ENCODE measurements at places on chromosomes 3 and 15.
A peak's percentile ranks its signal among the peaks of the same experiment; 100 is the strongest.

DNA sequence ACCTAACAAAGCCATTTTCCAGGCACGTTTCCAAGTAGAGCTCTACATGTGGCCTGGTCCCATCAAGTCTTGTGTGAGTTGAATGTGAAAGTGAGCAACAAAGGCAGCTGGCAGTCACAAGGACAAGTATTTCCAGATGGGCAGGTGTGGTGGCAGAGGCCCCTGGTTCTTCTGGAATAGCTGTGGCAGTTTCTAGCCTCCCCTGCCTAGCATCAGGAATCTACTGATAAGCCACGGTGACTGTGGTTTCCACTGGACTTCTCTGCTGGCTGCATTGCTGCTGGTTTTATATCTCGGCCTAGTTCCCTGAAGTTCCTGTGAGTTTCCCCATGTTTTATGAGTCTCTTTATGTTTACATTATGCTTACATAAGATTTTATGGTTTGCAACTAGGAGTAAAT lies 117.7 kb downstream of the GOLIM4 start:
- DNase-seq = no peak

- DNase-seq = no peak
These were observed 54.9 kb downstream of the TRIM71 start for GRCh38 chr3:32872487-32873382.

DNA sequence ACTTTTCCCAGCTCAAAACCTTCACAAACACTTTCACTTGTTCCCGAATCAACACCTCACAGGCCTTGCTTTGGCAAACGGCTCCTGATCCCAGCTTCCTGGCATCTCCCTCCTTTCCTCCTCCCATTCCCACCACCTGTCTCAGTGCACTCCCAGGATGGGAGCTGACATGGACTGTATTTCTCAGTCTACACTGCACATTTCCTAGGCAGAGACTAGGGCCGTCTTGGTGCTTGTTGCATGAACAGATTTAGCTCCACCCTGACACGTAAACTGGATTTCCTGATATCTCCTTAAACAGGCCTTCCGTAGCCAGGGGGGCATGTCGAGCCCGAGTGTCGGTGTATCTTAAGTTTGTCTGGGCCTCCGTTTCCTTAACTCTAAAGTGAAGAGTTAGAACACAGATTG lies 790 bp upstream of the WHAMM start:
- no peak for DNase-seq

- DNase-seq = no peak
These were observed 203.6 kb upstream of the NR2F2 start for GRCh38 chr15:96126859-96127258.

GRCh38 chr3:141632779-141633374 lies 105.2 kb upstream of the RNF7 start:
- DNase-seq = no peak

DNA sequence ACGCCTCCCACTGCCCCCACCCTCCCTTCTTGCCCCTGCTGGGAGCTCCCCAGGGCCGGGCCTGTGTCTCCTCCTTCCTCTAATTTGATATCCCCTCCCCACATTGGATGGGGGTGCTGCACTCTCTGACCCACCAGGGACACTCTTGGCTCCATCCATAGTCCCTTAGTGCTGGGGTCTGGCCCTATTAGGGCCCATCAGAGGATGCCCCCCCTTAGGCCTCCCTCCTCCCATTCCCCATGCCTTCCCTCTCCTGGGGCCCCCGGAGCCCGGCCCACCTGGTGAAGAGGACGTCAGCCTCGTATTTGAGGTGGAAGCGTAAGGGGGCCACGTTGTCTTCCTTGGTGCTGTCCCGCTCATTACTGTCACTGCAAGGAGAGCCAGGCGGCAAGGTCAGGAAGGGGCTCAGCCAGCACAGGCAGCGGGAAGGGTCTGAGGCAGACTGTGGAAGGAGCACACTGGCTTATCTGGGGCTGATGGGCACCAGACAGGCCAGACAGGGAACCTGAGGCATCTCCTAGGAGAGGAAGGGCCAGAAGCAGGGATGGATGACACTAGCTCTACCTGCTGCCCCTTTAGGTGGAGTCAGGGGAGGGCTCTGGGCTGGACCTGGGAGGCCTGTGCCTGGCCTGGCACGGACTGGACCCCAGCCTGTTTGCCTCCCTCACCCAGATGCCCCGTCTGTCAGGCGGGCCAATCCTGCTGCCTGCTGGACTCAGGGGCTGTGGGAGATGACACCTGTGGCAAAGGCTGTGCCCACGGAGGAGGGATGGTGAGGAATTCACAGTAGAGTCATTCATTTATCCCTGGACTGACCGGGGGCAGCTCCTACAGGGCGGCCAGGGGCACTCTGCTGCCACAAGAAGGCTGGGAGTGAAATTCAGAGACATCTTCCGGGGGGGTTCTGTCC lies 36.2 kb downstream of the FEM1B start:
- DNase-seq = peak; percentile 26

DNA sequence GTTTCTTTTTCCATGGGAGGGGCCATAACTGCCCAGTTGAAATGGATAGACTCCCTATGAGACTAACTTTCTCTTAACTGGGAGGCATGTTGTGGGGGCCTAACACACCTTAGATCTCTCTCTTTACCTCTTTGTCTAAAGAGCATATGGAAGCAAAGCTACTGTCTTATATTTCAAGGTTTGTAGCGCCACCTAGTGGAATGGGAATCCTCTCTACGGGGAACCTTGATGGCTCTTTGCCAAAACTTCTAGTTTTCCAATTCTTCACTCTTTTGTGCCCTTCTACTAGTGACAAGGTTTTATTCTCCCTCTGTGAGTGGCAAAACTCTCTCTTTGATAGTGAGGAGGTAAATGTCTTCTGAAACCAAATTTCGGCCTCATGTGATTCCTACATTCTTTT lies 1030.4 kb upstream of the CADM2 start:
- DNase-seq = no peak

DNA sequence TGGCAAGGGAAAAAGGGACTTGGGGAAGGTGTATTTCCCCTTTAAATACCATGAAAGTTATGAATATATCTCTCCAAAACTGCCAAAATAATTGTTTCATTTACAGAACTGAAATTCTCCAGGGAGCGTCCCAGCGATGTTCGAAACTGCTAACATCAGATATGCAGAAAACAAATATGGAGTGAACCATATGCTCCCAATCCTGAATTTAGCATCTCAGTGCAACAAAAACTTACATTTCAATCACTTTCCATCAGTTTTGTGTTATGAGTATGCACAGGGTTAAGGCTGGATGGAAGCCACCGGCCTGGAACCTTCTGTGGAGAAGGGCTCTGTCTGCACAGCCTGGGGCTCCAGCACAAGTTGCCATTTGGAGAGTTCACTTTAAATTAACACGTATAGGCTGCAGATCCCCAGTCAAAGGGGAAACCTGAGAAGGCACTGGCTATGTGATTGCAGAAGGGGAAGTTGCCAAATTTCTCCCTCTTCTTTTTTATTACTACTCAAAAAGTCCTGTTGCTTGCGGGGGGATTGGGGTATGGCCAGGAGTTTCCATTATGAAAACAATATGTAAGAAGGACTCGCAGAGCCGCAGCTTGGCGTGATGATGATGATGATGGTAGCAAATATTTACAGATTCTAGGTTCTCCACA lies 56.9 kb upstream of the FOXP1 start:
- DNase-seq = no peak

GRCh38 chr3:47270526-47270925 lies 12.1 kb downstream of the KIF9 start:
- no peak for DNase-seq

GRCh38 chr15:90851940-90852339 lies 16.4 kb upstream of the FURIN start:
- no peak for DNase-seq

- no peak for DNase-seq
These were observed 29.6 kb downstream of the CX3CR1 start for GRCh38 chr3:39250116-39250747.

GRCh38 chr3:81270603-81271379 lies 490.7 kb downstream of the GBE1 start:
- DNase-seq = no peak

DNA sequence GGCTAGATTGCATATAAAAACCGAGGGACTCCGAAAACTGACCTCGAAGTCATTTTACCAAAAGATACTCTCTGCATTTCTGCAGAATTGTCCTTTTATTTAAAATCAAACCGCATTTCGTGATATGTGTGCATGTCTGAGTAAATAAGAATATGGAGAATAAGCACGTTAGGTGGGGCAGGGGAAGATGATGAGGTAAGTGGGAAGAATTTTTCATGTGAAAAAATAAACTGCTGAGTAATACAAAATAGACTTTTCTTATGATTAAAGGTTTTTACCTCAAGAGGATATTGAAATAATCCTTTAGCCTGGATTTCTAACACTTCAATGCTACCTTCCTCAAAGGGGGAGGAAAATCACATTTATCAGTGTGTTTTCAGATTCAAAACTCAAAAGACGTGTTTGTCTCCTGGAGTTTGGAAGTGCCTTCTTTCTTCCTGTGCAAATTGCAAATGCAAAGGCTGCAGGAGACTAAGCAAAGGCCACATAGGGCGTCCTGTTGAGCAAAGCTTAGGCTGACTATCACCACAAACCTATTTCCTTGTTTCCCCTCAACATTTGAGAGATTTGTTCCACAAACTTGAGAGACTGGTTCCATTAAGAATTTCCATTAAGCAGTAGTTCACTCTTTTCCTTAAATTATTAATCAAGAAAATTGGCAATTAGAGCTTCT lies 813.5 kb downstream of the MCTP2 start:
- no peak for DNase-seq

Measured in SJSA1 (cell line).